ENCODE measurements at places on chromosomes 2 and 18.

DNA sequence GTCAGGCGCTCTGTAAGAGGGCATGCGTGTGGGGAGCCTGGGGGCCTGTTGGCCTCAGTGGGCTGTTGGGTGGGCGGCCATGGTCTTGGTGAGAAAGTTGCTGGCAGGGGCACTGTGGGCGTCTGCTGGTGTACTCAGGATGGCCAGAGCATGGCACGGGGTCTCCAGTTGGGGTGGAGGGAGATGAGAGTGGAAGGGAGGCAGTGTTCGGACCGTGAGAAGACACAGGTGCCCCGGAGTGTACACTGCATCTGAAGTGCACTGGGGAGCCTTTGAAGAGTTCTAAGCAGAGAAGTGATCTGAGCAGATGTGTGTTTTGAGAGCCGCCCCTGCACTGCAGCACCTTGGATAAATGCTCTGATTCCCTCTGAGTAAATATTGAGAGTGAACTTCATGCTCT, 150.8 kb downstream of the LDLRAD4 start:
- DNase-seq: no peak

- DNase-seq: no peak
These were observed 160.6 kb downstream of the METTL4 start for GRCh38 chr18:2410688-2411087.

GRCh38 chr18:60585670-60586069, 213.1 kb upstream of the MC4R start:
- no peak for DNase-seq

DNA sequence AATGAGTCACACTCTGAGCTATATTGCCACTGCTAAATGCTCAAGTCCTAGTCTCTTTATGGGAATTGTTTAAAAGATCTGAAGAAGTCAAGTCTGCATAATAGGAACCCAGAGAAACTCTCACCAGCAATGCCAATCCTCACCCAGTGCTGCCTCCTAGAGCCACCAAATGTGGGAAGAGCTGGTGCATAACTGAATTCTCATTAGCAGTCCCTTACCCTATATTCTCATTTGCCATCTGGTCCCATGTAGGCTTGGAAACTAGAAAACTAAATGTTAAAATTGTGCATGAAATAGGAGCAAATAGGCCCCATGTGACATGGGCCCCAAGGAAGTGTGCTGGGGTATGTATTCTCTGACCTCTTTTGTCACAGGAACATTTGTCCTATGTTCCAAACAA, 224.4 kb upstream of the SMAD2 start:
- DNase-seq: no peak

- DNase-seq: no peak
These were observed 3.9 kb downstream of the HOXD8 start for GRCh38 chr2:176133389-176133788.

DNA sequence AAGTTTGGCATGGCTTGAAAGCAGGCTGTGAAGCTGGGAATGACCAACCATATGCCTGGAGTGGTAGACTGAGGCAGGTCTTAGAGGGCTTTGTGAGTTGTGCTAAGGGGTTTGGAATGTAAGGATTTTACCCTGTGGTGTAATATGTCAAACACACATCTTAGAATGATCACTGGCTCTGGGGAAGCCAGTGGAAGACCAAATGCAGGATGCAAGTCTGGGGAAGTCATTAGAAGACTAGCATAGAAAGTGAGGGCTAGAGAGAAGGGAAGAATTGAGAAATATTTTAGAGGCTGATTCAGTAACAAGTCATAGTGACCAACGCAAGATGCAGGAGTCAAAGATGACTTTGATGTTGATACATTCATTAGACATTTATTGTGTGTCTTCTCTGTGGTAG, 3.5 kb upstream of the FHOD3 start:
- DNase-seq: no peak

DNA sequence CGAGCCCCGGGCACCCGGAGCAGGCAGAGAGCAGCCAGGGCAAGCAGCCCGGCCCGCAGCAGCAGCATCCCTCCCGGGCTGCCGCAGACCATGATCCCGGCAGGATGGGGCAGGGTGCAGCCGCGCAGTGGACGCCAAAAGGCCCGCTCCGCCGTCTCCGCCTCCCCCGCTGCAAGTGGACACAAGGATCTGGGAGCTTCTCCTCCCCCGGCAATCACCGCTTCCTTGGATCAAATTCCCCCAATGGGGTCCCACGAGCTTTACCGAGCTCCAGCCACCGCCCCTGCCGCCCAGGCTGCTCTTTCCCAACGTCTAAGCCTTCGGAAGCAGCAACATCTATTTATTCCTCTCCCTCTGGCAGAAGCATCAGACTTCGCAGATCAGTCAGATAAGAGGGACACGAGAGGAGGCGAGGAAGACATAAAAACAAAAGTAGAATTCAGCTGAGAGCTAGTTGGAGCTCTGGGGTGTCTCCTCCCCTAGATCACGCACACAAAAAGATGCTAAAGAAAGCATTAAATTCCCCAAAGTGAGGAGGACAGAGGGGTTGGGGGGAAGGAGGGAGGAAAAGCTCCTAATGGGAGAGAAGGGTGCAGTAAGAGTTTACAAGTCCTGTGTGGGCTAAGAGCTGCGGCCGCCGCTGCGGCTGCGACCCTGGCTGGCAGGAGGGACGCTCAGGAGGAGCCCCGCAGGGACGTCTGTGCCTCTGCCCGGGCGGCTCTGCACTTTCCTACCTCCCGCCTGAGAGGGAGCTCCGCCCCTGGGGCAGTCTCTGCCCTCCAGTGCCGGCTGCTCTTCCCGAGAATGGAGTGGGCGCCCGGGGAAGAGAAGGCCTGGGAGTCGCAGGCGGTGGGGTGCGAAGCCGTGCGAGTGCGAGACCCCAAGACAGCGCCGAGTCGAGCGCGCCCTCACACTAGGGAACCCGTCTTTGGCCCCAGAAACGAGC, at the start of gene FRZB:
FRZB (minus strand) TSS at position 177 of the 946 bp plus-strand sequence; CDS start at position 92, 85 bp downstream.
- DNase-seq: no peak

DNA sequence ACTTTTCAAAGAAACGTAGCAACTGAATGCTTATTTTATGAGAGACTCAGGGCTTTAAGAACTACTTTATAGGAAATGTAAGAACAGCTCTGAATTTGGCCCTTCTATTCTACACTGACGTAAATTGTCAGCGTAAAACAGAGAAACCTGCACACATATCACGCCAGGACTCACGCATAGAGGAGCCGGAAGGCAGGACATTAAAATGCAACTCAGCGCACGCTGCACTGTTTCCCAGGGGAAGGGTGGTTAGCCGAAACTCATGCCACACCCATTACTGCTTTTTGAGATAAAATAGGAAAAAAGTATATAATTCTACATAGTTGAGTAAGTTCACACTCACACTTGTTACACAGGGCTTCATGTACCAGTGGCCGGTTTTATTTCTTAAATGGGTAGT, 7.4 kb downstream of the TUBB6 start:
- no peak for DNase-seq

DNA sequence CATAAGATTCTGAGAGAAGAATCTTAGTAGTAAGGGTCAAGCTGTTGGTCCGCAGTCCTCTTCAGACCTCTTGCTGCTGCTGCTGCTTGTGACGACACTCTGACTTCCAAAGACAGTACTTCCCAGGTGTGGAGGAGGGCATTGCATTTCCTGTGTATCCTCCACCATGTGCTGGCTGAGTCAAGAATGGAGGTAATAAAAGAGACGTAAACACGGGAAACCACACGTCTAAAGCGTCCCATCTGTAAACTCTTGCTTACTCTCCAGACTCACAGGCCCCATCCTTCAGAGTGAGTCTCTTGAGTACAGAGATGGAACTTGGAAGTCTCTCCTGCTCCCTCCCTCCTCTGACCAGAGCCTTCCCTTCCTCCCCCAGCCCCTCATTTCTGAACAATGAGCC, 25.6 kb downstream of the KLHL29 start:
- no peak for DNase-seq

GRCh38 chr2:190378880-190379237, 29.3 kb upstream of the MFSD6 start:
- no peak for DNase-seq

GRCh38 chr18:58535340-58536201, 93.3 kb downstream of the ALPK2 start:
- no peak for DNase-seq

DNA sequence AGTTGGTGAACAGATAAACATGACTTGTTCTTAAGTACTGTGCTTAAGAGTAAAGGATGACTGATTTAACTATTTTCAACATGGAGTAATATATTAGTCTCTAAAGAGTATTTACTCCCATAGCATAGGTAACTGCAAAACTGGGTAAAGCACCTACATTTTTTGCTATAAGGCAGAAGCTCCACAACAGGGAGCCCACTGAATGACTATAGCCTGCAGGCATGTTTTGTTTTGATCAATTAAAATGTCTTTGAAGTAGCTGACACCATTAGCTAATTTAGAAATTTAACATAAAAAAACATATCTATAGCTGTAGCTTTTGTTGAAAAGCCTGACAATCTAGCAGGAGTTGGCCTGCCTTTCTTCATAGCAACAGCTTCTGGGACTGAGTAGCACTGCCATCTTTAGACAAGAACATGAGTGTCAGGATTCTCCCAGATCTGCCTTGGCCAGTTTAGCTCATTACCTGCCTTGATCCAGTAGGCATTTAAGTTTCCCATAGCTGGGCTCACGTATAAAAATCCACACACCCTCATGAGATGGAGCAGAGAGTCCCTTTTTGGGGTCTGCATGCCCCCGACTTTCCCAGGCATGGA, 1935.1 kb upstream of the PIK3C3 start:
- DNase-seq: no peak

GRCh38 chr2:104863468-104864279, 9.8 kb downstream of the POU3F3 start:
- no peak for DNase-seq

GRCh38 chr2:10844097-10844496, 31.5 kb upstream of the PDIA6 start:
- no peak for DNase-seq
